ENCODE measurements at places on chromosomes 4 and X.

DNA sequence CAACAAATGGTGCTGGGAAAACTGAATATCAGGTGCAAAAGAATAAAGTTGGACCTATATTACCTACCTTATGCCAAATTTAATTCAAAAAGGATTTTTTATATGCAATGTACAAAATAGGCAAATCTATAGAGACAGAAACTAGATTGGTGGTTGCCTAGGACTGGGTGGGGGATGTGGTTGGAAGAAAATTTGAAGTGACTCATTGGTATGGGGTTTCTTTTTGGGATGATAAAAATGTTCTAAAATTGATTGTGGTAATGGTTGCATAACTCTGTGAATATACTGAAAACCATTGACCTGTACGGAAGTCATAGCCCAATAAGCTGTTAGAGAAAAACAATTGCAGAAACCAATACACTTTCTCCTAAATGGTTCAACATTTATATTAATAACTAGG, 72.1 kb downstream of the COL4A5 start:
- ATAC-seq: no peak

- ATAC-seq: no peak
Measured at GRCh38 chr4:150237110-150237872, 159.0 kb downstream of the DCLK2 start.

- ATAC-seq: no peak
Measured at GRCh38 chr4:116385583-116385982, 699.8 kb downstream of the TRAM1L1 start.

- no peak for ATAC-seq
Measured at GRCh38 chr4:39357002-39357401, 9.2 kb downstream of the RFC1 start.

- ATAC-seq: no peak
Measured at GRCh38 chr4:165514739-165515138, 135.9 kb downstream of the CPE start.

DNA sequence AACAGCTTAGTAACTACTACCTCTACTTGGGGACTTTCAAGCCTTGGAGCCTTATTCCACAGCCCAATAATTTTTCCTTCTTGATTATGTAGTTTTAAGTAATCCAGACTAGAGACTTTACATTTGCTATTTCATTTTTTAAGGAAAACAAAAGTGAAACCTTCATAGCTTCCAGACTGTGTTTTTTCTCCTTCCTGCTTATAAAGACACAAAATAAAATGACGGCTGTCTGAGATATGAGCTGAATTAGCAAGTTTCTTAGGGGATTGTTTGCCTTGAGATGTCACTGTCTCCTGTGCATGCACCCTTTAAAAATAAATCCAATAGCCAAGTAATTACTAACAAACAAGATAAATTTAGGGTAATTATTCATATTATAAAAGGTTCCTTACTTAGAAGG, 78.8 kb upstream of the PACRGL start:
- no peak for ATAC-seq

- ATAC-seq: no peak
Measured at GRCh38 chr4:20288846-20289512, 37.3 kb downstream of the SLIT2 start.

- no peak for ATAC-seq
Measured at GRCh38 chr4:59966758-59967157, 1233.4 kb upstream of the ADGRL3 start.

DNA sequence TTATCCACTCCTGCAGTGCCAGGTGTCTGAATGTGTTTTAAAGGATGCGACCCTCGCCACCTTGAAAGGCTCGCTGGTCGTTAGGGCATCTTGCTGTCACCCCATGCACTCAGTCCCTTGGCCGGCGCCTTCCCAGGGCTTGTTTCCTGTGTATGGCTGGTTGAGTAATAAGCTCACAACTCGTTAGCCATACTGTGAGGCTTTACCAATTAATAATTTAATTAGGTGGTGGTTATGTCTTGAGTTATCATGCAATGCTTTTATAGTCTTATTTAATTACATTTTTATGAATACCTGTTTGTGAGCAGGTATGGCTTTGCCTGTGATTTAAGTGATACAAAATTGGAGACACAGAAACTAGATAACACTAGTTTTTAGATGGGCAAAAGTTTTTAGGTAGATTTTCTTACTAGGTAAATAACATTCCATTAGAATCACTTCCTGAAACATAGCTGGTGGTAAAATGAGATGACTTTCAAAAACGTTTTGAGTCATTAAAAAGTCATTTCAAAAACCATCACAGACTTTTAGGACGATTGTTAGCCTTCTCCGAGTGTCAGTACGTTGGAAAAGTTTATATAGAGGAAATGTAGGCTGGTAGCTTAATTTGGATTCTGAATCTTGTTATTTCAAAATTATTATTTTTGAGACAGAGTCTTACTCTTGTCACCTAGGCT, 18.2 kb downstream of the PTTG2 start:
- ATAC-seq: no peak

DNA sequence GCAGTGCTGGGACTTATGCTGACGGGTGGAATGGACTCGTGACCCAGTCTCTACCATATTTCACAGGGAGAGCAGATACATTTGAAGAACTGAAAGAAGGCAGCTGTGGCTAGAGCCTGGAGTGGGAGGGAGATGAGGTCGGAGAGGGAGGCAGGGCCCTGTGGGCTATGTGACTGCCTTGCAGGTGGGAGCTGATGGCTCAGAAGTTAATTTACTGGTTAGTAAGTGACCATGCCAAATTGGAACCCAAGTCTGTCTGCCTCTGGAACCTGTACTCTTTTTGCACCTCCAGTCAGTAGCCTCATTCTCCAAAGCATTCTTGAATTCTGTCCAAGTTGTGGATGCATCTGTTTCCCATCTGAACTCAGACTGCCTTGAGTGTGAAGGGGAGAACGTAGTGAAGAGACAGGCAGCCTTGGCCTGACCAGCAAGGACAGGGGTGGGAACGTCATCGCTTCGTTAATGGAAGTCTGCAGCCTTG, 92.3 kb downstream of the REPS2 start:
- peak; percentile 85 for ATAC-seq

DNA sequence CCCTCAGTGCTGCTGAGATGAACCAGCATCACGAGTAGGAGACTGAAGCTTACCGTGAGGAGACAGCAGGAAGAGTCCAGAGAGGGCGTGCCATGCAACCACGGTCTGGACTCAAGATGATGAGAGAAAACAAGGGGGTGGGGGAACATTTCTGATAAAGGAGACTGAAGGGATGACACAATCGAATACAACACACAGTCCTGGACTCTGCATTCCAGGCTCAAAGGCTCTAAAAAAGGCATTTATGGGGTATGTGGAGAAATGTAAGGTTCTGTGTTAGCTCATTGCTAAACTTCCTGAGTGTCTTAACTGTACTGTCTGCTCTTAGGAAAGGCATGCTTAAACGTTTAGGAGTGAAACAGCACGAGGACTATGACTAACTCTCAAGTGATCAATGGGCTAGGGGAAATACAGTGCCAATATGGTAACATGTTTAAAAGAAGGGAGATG, 20.6 kb upstream of the IRAK1 start:
- no peak for ATAC-seq

GRCh38 chr4:42786350-42787078, 106.0 kb upstream of the GRXCR1 start:
- no peak for ATAC-seq

DNA sequence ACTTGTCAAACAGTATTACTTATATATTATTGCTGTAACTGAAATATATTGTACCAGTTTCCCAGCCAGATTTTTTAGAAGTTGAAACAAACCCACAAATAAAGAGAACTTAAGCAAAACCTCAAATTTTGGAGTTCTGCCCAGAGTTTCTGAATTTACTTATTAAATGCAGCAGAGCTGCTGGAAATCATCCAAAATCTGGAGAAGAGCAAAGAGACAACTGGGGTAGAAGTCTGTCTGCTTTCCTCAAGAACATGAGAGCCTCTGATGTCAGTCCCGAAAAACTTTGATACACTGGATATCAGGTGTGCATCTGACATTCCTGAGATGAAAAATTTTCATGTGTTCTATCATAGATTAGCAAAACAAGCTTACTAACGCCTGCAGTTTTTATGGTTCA, 325.9 kb downstream of the NR3C2 start:
- no peak for ATAC-seq

DNA sequence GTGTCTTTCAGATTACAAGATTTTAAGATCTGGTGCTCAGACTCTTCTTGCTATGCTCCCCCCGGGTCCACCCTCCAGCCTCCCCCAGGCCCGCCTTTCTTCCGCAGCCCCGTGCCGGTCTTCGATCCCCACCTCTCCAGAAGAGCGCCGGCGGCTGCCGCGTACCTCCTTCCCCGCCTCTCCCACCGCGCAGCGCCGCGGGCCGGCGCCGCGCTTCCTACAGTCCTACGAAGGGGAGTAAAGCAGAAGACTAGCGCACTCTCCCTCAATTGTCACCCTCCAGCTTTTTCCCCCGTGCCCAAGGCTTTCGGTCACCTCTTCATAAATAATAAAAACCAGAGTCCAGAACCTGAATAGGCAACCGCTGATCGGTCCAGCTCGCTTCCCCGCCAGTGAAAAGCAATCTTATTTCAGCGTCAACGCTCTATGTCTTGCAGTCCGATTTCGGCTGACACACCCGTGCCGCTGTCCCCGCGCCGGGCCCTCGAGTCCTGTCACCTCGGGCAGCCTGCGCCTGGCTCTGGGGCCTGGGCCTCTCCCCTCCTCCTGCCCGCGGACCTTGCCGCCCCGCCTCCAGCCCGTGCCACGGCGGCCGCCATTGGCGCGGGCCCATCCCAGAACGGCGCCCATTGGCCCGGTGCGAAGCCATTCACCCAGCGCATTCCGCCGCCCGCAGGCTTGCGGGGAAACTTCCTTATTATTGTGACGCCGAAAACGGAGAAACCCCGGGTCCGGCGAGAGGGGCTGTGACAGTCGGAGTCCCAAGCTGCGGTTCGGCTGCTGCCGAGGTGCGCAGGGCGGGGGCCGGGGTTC, at the start of gene HERC3:
Gene HERC3, plus strand, starts transcription at position 694 of the 813 bp plus-strand sequence. CDS start 13,344 bp downstream, outside the sequence.
- ATAC-seq: peak; percentile 97

Data from motor neuron (in vitro differentiated cells).